ENCODE measurements at places on chromosomes 6 and 20. TPM values are rescaled to one million over a fixed set of nuclear protein-coding genes. Genes with fewer than 3 reads are reported as not detected.

DNA sequence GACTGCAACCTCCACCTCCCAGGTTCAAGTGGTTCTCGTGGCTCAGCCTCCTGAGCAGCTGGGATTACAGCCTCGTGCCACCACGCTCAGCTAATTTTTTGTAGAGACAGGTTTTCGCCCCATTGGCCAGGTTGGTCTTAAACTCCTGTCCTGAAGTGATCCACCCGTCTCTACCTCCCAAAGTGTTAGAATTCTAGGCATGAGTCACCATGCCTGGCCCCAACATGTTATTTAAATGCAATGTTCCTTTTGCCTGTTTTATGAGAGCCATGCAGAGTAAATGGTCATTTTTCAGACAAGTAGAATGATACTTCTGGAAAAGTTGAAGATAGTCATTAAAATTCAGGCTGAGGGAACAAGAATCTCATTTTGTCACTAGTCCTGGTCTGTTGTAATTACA is 43.8 kb upstream of the RPS6KA2 start:
- no peak overlapping the region for H3K4me3 ChIP-seq
- no peak for DNase-seq
- H3K27me3 ChIP-seq = peaks cover 41% of the 10 kb centered on the region
- no peaks in the 10 kb centered on the region for H3K36me3 ChIP-seq

DNA sequence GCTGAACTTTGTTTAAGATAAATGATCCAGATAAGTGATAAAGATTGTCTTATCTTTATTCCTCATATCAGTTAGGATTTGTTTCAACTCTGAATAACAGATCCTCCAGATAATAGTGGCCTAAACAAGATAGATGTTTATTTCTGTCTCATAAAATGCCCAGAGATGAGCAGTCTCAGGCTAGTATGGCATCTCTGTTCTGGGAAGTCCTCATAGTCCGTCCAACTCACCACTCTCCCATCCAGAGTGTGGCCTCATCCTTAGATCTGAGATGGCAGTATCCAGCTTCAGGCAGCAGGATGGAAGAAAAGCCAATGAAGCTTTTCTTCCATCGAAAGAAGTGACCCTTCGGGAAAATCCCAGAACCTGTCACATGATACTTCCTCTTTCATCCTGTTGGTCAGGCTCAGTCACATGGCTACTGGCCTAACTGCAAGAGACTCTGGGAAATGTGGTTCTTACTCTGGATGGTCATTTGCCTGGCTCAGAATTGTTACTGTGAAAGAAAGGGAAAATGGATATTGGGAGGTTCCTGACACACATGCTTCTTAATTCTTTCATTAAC is 29.4 kb upstream of the TAGAP start:
- H3K4me1 ChIP-seq = no peaks in the 10 kb centered on the region
- no peak overlapping the region for H3K27ac ChIP-seq
- peaks cover 25% of the 10 kb centered on the region for H3K27me3 ChIP-seq
- H3K36me3 ChIP-seq = no peaks in the 10 kb centered on the region

DNA sequence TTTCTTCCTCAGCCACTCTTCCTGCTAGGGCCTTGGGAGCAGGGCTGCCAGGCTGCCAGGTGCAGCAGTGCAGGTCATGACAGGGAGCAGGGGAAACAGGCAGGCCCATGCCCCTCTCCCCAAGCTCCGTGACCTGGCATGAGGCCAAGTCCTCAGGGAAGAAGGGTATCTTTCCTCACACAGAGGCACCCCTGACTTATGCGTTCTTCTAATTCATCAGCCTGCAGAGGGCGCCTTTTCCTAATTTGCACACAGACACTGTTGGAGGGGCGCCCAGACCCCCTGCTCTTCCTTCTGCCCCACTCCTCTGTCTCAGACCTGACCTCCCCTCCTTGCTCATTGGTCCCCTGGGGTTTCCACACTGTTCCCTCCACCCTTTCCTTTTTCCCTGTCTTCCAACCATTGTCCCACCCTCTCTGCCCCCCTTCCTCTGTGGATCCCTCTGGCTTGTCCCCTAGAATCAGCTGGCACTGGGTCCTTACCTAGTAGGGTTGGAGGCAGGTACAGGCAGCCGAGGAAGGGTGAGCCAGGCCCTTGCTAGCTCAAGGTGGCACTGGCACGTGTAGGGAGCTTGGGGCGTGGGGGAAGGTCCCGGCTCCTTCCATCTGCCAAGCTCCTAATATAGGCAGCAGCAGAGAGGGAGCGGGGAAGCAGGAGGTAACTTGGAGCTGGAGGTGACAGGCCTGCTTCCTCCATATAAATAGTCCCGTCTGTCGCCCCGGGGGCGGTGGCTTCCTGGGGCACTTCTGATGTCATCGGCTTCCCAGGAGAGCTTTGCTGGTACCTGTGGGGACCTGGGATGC is 154.9 kb upstream of the MLN start:
- no peak overlapping the region for H3K27ac ChIP-seq
- no peaks in the 10 kb centered on the region for H3K4me1 ChIP-seq
- no peaks in the 10 kb centered on the region for H3K36me3 ChIP-seq
- no peak overlapping the region for H3K4me3 ChIP-seq

DNA sequence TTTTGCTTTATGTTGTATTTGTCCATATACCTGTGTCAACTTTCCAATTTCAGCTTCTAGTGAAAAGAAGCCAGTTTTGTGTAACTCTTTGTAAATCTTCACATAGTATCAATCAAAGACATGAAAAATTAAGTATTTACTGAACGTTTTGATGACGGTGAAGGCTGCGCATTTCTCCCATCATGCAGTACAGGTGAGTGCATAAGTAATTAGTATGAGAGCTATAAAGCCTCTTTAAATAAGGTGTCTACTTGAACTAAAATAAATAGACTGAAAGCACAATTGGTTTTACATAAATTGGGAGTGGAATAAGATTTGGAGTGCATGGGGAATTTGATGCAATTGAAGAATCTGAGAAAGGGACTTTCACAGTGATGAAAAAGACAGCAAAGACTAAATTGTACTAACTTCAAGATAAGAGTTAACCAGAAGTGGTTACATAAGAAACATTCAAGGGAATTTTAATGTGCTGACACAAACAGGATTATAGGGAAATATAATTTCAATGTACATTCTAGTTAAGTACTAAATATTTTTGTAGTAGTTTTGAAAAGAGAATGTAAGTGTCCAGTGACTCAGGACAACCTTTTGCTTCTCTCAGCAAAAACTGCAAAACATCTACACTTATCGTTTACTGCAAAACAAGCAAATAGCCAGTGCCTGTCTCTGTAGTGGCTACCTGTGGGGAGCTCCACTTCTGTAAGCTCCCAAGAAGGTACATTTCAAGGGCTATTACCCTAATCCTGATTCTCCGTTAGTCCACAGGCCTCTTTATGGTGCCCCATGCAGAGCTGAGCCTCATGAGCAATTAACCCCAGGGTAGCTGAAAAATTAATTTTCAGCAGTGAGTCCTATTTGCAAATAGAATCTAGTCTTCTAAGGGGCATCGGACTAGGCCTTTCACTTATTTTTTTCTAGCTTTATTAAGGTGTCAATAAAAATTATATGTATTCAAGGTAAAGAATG is 13.0 kb downstream of the TENT5A start:
- no peak for DNase-seq
- H3K27ac ChIP-seq = no peak overlapping the region
- H3K4me1 ChIP-seq = 0 out of 2 replicates have a peak, but pooled peaks cover 1% of the 10 kb centered on the region
- H3K36me3 ChIP-seq = no peaks in the 10 kb centered on the region
- H3K4me3 ChIP-seq = no peak overlapping the region

DNA sequence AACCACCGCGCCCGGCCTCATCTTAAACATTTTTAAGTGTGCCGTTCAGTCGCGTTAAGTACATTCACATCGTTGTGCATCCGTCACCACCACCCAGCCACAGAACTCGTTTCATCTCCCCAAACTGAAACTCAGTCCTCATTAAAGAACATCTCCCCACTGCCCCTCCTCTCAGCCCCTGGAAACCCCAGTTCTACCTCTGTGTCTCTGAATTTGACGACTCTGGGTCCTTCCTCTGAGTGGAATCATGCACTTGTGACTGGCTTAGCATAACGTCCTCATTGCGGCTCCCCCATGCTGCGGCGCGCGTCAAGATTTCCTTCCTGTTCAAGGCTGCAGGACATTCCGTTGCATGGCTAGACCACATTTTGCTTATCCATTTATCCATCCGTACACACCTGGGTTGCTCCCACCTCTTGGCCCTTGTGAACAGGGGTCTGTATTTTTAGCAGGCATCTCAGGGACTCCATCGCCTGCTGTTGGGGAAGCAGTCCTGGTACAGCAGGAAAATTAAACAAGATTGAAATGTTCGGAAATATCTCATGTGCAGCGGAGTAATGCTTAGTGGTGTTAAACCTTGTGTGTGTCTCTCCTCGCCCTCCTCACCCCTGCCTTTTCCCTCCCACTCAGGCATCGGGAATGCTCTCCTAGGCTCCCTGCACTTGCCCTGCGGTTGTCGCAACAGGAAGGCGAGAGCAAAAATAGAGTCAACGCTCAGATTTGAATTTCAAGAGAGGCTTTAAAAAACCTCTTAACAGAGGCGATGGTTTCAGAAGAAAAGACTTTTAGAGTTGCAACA is 127.9 kb downstream of the PXDC1 start:
- H3K36me3 ChIP-seq = no peaks in the 10 kb centered on the region
- H3K4me3 ChIP-seq = no peak overlapping the region
- peaks cover 76% of the 10 kb centered on the region for H3K27me3 ChIP-seq
- H3K4me1 ChIP-seq = no peaks in the 10 kb centered on the region

GRCh38 chr6:31780507-31781243 is 3.5 kb upstream of the VWA7 start:
- peaks cover 67% of the 10 kb centered on the region for H3K36me3 ChIP-seq
- no peak overlapping the region for H3K27ac ChIP-seq
- peaks cover 10% of the 10 kb centered on the region for H3K4me1 ChIP-seq
- DNase-seq = no peak
- H3K4me3 ChIP-seq = no peak overlapping the region
- no peaks in the 10 kb centered on the region for H3K27me3 ChIP-seq

- no peak overlapping the region for H3K27ac ChIP-seq
- H3K4me3 ChIP-seq = no peak overlapping the region
- no peaks in the 10 kb centered on the region for H3K36me3 ChIP-seq
- DNase-seq = no peak
- no peaks in the 10 kb centered on the region for H3K4me1 ChIP-seq
These were observed 16.7 kb upstream of the FOXF2 start for GRCh38 chr6:1372690-1373089.

GRCh38 chr20:50242863-50243609 is 52.4 kb downstream of the CEBPB start:
- H3K4me3 ChIP-seq = no peak overlapping the region
- no peak for DNase-seq
- no peak overlapping the region for H3K27ac ChIP-seq
- H3K4me1 ChIP-seq = peaks cover 6% of the 10 kb centered on the region

GRCh38 chr6:81789291-81789690 is 36.8 kb upstream of the TENT5A start:
- no peaks in the 10 kb centered on the region for H3K27me3 ChIP-seq
- no peak for DNase-seq
- H3K27ac ChIP-seq = no peak overlapping the region
- no peak overlapping the region for H3K4me3 ChIP-seq

DNA sequence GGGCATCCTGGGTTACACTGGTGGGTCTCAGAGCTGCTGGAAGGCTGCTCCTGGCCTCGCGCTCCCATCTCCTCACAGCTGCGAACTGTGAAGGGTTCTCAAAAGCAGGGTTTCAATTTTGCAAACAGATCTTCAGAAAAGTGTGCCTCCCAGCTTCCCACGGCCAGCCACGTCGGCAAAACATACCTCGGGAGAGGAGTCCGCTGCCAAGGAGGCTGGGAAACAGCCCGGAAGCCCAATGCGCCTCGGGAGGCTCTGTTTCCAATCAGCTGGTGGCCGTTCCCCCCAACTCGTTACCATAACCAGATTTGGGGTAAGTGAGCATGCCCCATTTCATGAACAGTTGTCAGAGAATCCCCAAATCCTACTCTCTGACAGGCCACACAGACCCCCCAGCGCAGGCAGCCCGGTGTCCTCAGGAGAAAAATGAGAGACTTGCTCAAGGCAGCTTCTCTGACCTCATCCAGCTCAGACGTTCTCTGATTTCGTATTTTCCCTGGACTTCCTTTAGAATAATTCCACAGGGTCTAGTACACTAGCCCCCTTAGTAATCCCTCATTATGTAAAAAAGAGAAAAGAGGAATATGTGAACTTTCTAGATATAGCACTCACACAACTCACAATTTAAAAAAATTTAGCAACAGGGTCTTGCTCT is 98.4 kb downstream of the SNX5 start:
- no peak overlapping the region for H3K4me3 ChIP-seq
- no peaks in the 10 kb centered on the region for H3K27me3 ChIP-seq
- 0 out of 2 replicates have a peak overlapping the region, but pooled peaks have one; percentile 22 for H3K27ac ChIP-seq
- DNase-seq = peak; percentile 32

DNA sequence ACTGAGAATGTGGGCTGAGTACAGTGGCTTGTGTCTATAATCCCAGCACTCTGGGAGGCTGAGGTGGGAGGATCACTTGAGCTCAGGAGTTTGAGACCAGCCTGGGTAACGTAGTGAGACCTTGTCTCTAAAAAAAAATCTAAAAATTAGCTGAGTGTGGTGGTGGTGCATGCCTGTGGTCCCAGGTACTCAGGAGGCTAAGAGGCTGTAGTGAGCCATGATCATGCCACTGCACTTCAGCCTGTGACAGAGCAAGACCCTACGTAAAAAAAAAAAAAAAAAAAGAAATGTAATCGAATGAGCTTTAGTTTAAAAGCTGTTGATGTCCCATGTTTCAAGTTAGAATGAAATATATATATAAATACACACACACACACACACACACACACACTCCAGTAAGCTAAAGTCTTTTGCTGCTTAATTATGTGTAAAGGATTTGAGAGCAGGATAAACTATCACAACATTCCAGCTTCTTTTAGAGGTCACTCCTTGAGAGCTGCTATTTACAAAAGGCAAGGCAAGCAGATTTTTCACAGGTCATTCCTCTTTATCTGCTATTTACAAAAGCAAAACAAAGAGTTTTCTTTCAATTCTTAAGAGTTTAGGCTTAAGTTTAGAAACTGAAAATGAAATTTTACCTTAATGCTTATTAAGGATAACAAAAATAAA is 4.7 kb upstream of the MICAL1 start:
- H3K27ac ChIP-seq = peak overlapping the region; percentile 47
- no peak for DNase-seq
- no peak overlapping the region for H3K4me3 ChIP-seq
- H3K4me1 ChIP-seq = peaks cover 7% of the 10 kb centered on the region
- peaks cover 9% of the 10 kb centered on the region for H3K36me3 ChIP-seq

Gene PRKN
- 0.09 TPM for polyA plus RNA-seq

Gene GJA10
- not detected for polyA plus RNA-seq

Gene PTPN1
- 37.1 TPM for polyA plus RNA-seq

Gene LHFPL5
- polyA plus RNA-seq = not detected

Gene GSTA2
- not detected for polyA plus RNA-seq

Gene RAB22A
- polyA plus RNA-seq = 8.4 TPM

All from IMR-90 (cell line).